ENCODE measurements at places on chromosomes 5 and 9.

- DNase-seq, result no peak
Measured at GRCh38 chr9:126461608-126462007, 135.0 kb downstream of the MVB12B start.

DNA sequence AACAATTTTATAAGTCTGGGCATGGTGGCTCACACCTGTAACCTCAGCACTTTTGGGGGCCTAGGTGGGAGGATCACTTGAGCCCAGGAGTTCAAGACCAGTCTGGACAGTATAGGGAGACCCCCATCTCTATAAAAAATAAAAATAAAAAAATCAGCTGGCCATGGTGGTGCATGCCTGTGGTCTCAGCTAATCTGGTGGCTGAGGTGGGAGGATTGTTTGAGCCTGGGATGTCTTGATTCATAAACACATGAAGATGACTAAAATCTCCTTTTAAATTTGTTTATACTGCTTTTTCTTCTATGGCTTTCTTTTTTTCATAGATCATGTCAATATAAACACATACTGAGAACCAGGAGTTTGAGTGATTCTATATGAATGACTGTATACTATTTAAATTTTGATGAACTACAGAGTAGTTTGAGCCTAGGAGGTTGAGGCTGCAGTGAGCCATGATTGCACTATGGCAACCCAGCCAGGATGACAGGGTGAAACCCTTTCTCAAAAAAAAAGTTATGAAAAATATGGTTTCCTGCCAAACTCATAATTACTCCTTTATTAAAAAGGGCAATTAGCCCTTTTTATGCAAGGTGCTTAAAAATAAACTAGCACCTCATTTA, 14.2 kb downstream of the RIC1 start:
- DNase-seq, result no peak

- no peak for DNase-seq
Measured at GRCh38 chr5:90909940-90910339, 351.3 kb downstream of the ADGRV1 start.

- DNase-seq, result no peak
Measured at GRCh38 chr5:81233080-81233634, at the start of gene CKMT2. Gene CKMT2 (plus strand): TSS chr5:81233322. CDS start chr5:81251133, 17,811 bp downstream.

- peak; percentile 61 for DNase-seq
Measured at GRCh38 chr9:133701981-133702797, 36.0 kb downstream of the SARDH start.

DNA sequence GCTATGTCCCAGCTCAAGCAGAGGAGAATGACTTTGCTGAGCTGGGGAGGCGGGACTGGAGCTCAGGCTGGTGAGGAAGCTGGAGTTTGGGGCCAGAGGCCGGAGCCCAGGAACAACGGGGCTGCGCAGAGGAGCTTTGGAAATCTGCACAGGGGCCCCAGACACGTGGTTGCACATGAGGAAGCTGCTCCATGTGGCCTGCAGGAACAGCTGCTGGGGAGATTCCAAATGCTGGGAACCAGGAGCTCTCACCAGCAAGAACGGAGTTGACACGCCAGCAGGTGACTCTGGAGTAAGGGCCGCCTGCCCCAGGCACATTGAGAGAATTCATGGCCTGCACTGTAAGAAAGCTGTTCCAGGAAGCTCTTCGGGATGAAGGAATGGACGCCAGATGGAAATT, 91.0 kb downstream of the OLFM1 start:
- DNase-seq, result no peak

DNA sequence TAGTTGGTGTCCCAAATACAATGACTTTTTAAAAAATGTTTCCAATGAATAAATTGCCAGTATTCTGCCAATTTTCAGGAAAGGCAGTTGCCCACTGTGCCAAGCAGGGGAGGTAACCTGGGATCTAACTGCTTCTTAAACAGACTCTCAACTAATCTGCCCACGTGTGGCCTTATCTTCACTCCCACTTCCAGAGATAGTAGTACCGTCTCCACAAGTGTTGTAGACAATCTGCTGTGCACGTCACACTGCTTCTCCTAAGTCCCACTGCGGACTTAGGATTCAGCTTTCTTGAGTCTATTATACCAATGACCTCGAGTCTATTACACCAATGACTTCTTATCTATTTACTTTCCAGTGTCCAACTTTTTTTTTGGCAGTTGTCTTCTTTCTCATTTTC, 21.2 kb downstream of the POU4F3 start:
- DNase-seq, result no peak

DNA sequence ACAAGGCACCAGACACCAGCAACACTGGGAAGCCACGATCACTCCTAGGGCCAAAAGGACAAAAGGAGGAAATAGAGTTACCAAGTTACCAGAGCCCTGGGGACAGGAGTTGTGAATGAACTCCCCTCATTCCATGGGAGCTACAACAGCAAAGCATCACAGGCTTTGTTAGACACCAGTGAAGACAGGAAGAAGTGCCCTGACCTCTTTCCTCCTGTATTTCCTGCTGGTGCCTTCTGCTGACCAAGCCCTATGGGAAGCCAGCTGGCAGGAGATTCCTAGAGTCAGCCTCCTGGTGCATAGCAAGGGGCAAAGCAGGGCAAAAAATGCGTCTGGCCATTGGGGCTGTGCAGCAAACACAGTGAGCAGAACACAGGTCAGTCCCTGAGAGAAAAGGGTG, 374.7 kb downstream of the ZSWIM6 start:
- DNase-seq, result no peak

- DNase-seq, result no peak
Measured at GRCh38 chr5:77280036-77280435, 69.6 kb downstream of the PDE8B start.
